Stimulated activated CD8-positive, alpha-beta memory T cell treated with anti-CD3 and anti-CD28 coated beads, Interleukin-7, amount 100 ng/mL, for 1 hour (primary cell): ENCODE measurements at places on chromosomes 11 and 22.

- no peak for DNase-seq
Observed at GRCh38 chr11:111743700-111744099, 22.5 kb downstream of the PPP2R1B start.

- no peak for DNase-seq
Observed at GRCh38 chr11:33560729-33561128, 139.9 kb downstream of the C11orf91 start.

DNA sequence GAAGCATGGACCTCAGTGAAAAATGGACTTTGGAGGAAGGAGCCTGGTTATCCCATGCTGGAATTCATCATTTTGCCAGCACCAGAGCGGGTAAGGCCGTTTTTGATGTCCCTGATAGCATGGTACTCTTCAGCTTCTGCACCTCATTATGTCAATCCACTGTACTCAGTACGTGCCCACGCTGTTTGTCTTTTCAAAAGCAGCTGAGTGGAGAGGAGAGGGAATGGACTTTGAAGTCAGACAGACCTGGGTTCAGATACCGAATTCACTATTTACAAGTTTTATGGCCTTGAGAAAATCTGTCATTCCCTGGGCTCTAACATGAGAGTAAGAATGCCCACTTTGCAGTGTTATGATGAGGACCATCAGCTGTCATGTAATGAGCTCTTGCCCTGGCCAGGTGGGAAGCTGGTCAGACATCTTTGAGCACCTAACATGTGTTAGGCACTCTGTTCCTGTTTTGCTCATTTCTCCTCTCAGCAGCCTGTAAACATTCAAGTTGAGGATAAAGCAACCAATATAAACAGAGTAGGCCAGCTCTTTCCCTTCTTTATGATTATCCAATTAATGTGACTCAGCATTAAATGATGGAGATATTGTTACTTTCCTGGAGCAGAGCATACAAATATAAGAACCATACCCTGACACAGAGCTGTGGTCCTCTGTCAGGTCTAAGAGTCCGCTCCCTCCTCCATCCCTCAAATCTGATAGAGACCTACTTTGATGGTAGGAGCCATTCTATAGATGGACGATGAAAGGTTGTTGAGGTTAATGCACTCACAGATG, 39.0 kb upstream of the AMOTL1 start:
- no peak for DNase-seq

DNA sequence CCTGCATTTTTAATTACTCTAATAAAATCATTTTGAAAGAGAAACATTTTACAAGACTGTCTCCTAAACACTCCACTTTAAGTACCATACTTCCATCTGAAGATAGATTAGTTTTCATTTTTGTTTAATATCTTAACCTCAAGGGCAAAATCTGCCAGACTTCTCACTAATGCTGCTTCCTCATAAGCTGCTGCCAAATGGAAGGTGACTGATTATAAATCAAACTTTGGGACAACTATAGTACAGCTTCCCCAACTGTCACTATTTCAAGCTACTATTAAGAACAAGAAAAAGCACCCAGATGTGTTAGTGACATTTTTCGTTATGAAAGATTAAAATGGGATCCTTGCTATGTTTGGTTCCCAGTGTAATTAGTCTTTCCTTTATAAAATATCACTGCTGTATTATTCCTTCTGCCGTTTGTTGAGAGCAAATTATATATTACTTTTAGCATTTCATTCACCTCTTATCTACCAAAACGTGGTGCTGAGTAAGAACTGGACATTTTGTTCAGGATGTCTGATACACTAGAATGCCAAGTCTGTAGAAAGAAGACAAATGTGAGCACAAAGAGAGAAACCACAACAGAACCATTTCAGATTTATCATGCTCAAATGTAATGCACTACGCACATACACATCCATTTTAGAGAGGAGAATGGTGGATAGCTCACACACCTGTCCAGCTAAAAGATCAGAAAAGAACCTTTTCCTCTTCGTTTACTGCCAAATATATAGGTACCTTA, 312.2 kb upstream of the C11orf87 start:
- DNase-seq = no peak

GRCh38 chr11:67002921-67003411, 20.0 kb upstream of the SYT12 start:
- no peak for DNase-seq

DNA sequence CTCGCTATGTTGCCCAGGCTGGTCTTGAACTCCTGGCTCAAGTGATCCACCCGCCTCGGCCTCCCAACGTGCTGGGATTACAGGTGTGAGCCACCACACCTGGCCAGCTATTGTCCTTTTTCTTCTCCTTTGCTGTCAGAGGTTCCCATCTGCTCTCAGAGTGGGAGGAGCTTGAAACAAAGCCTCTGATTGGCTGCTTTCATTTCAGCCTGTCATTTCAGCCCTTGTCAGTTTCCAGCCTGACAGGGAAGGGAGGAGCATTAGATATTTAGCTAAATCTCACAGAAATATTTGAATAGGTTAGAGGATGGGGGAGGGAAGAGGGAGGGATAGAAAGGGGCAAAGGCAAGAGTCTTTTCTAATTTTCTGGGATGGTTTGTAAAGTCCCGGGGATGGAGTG, 8.7 kb downstream of the SLC22A6 start:
- DNase-seq = no peak

DNA sequence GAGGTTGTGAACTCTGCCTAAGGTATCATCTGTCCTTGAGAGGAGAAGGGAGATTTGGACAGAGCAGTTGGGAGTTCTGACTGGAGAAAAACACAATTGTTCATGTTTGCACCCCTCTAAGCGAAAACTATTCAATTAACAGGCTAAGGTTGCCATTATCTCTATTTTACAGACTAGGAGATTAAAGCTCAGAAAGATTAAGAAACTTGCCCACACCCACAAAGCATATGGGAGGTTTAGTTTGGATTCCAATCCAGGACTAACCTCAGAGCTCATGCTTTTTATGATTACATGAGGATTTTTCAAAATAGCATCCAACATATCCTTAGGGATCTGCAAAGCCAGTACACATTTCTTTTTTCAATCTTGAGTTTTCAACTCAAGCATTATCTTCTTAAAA, 22.0 kb downstream of the GAB2 start:
- no peak for DNase-seq

DNA sequence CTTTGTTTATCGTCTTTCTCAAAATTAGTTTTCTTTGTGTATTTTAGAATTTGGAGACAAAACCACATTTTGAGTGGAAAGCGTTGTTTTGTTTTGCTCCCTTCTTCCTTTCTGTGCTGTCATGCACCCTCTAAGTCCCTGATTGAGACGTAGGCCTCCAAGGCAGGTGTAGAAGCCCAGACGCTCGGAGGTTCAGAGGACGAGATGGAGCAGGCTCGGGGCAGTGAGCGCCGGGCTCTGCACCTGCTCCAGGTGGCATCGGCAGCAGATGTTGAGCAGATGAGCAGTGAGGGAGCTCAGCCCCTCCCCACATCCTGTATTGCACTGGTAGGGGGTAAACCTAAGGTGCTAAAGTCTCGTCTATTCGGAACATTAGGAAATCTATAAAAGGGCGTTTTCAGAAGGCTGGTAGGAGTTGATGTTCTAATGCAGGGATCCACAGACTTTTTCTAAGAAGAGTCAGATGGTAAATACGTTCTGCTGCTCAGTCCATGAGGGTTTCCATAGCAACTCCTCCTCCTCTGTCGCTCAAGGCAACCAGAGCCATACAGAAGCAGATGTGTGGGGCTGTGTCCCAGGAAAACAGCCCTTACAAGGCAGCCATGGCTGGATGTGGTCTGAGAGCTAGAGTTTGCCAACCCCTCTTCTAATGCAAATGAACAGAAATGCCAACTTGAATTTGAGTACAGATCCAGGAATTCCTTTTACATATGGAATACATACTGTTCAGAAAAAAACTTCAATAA, 724.2 kb downstream of the BRD1 start:
- no peak for DNase-seq

GRCh38 chr22:40620464-40621046, 16.0 kb downstream of the MRTFA start:
- no peak for DNase-seq

DNA sequence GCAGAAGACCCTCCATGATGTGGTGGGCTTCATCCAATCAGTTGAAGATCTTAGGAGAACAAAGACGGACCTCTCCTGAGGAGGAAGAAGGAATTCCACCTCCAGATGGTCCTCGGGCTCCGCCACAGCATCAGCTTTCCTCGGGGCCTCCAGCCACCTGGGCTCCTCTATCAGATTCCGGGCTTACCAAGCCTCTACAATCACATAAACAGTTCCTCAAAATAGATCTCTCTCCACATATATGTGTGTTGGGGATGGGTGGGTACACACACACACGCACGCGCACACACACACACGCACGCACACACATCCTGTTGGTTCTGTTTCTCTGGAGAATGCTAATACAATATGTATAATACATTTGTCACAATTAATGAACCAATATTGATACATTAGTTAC, 18.8 kb upstream of the NLRP6 start:
- no peak for DNase-seq

GRCh38 chr11:129034001-129034400, 91.3 kb upstream of the TP53AIP1 start:
- no peak for DNase-seq

- DNase-seq = no peak
Observed at GRCh38 chr11:15819679-15820286, 536.6 kb downstream of the SOX6 start.

- DNase-seq = no peak
Observed at GRCh38 chr11:42169191-42169590, 709.7 kb upstream of the LRRC4C start.

DNA sequence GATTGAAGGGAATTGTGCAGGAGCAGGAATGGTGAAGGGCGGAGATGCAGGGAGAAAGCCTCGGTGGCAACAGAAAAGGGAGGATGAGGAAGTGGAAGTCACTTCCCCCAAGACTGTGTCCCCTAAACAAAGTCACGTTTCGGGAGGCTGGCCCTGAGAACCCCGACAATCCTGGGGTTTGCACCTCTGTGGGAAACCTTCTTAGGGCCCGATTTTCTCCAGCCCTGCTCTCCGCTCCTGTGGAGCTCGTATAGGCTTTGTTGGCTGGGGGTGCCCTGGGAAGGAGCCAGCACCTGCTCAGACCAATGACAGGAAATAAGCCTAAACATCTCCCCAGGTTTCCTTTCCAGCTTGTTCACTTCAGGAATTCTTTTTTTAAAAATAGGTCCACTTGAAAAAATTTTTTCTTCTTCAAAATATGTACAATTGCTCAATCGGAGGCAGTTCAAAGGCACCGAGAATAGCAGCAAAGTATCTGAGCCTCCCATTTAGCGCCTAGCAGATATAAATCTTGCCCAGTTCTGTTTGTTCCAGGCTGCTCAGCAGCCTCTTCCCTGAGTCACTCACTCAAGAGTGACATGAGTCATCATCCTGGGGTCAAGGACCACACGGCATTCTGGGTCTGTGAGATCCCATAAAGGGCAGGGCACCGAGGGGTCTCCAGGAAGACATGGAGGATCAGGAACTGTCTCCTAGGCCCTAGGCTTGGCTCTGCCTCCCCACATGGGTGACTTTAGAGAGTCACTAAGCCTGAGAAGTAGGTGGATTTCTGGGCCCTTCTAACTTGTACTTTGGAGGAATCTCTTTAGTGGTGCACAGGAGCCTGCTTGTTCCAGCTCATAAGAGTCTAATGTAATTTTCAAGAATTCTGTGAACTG, 34.0 kb downstream of the IRAG1 start:
- no peak for DNase-seq

- DNase-seq = no peak
Observed at GRCh38 chr11:1013631-1013935, 22.9 kb downstream of the MUC6 start.

- DNase-seq = no peak
Observed at GRCh38 chr11:76023236-76024068, 182.8 kb downstream of the WNT11 start.

DNA sequence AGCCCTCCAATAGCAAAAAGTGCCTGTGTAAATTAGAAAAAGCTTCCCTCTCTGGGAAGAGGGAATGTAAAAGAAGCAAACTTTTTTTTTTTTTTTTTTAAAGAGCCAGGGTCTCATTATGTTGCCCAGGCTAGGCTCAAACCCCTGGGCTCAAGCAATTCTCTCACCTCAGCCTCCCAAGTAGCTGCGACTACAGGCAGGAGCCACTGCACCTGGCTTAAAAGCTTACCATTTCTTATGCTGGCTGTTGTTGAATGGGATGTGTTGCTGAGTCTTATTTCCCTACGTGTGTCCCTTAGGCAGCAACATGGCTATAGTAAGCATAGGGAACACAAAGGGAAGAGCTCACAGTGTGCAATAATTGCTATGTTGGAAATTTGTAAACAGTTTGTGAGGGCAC, 225.5 kb upstream of the CCDC90B start:
- no peak for DNase-seq
